NB4 (cell line): ENCODE measurements at places on chromosomes 16 and 17.
A peak's percentile ranks its signal among the peaks of the same experiment; 100 is the strongest.

- no peak for DNase-seq
These were observed 57.5 kb downstream of the CDH13 start for GRCh38 chr16:82684256-82684655.

DNA sequence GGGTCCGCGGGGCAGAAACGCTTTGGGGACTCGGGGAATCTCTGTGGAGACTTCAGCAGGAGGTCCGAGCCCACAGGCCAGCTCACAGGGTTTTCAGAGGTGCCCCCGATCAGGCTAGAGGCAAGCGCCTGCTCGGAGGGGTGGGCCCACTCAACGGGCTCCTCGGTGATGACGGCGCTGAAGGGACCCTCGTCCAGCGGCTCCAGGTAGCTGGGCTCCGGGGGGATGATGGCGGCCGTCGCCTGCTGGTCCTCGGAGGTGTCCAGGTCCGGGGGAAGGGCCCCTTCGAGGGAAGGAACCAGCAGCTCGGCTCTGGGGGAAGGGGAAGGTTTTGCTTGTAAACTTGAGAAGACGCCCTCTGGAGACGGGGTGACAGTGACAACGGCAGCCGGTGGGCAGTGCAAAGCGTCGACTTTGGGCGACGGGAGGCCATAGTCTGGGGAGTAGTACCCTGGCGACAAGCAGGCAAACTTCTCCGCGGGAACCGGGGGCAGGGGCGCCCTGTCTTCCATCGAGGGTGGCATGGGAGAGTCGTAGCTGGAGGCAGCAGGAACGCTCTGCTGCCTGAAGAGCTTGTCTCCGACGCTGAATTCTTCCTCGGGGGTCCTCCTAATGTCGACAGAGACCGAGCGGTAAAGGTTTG lies 63.2 kb downstream of the ZNF778 start:
- DNase-seq, result no peak

- no peak for DNase-seq
These were observed 62.1 kb upstream of the TEKT1 start for GRCh38 chr17:6893382-6894205.

DNA sequence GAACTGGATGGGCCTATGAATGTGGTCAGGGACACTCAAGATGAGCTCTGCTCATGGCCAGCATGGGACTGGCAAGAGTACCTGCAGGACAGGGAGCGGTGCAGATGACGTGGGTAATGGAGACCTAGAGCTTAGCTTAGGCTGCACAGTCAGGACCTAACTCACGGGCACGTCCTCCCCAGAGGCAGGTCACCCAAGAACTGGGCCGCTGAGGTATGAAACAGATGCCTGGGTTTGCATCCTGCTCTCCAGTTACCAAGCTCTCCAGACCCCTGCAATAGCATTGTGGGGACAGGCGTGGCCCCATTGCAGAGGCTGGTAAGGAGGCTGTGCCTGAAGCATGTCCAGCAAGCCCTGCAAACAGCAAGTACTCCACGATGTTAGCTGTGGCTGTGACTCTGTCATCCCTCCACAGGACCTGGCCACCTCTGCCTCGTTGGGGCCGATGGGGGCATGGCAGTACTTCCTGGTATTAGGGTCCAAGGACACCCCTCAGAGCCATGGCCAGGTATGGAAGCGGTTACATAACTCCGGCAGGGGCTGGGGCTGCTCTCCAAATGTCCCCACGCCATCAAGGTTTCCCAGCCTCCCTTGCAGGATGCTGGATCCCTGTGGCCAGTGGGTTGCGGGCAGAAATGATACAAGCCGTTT lies 37.5 kb upstream of the RBFOX3 start:
- no peak for DNase-seq

- no peak for DNase-seq
These were observed 412 bp downstream of the EPN2 start for GRCh38 chr17:19237389-19238166.

- DNase-seq, result no peak
These were observed 269.6 kb upstream of the RPL38 start for GRCh38 chr17:73933871-73934270.

DNA sequence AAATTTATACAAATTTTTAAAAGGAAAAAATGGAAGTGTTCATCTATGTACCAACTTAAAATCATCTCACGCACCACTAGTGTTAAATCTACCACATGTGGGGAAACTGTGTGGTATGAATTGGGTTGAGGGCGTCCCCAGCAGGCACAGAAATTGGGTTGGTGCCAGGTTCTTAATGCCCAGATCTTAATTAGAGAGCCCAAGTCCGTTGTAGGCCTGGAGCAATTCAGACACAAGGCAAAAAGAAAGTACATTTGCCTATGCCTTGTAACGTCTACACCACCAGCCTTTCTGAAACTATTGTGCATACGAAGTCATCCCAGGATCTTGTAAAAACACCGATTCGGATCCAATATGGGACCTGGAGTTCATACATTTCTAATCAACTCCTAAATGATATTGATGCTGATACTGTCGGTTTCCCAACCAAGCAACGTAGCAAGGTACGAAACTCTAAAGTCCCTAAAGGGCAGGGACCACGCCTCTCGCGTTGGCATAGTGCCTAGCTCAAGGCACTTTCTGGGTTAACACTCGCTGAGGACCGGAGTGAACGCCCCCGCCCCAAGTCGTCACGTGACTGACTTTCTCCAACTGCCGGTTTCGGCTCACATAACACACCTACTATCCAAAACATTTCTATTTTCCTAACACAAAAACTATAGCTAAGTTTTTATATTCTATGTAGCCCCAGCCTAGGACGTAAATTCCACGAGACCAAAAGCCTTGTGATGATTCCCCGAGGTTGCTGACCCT lies 945 bp upstream of the UQCRC2 start:
- DNase-seq, result peak; percentile 79

DNA sequence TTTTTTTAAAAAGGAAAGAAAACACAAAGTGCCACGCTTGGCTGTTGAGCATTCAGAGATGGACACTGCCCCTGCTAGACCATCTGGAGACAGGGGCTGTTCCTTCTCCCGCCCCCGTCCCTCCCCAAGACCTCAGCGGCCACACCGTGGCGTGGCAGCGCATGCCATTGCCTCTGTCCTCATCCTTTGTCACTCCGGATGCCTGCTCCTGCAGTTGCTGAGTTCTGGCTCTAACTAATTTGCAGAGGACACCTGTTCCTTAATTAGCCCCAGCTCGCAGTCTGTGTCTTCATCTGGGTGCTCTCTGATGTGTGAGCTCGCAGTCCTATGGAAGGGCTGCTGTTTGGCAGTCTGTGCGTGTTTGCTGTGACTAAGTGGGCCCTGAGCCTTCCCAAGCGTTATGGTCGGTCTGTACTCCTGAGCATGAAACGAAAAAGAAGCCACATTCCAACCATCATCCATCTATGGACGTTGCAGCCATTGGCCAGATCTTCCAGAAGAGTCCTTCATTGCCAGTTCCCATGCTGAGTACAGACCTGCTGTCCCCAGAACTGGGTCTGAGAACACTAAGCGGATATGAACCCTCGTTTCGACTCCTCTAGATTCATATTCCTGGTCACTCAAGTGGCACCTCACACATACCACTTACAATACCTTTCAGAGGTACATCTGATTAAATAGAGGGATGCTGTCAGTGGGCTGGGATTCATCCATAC lies 40.9 kb upstream of the NAT9 start:
- DNase-seq, result no peak

- DNase-seq, result no peak
These were observed 203.4 kb downstream of the GSG1L start for GRCh38 chr16:27860091-27860490.

DNA sequence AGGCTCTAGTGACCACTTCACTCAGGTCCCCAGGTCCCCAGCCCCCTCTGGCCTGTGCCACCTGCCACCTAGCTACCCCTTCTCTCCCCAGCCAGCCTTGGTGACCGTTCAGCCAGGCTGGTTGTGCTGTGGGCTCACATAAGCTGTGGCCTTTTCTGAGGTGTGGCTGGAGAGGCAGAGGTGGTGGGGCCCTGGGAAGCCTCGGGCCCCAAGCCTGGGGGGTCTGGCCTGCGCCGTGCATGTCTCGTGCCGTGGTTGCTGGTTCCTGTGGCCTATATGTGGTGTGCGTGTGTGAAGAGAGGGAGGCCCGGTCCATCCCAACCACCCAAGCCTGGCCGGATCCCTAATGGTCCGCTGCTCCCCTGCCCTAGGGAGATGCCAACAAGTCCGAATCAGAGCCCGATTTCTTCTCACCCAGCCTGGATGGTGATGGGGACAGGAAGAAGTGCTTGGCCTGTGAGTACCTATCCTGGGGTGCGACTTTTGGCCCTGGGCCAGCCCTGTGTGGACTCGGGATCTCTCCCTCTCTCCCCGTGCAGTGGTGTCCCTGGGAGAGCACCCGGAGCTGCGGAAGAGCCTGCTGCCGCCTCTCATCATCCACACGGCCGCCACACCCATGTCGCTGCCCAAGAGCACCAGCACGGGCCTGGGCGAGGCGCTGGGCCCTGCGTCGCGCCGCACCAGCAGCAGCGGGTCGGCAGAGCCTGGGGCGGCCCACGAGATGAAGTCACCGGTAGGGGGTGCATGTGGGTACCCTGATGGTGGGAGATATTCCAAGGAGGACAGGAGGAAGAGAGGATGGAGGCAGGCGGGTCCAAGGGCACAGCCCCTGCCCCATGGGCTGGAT lies 35.9 kb downstream of the CACNA1G start:
- no peak for DNase-seq

DNA sequence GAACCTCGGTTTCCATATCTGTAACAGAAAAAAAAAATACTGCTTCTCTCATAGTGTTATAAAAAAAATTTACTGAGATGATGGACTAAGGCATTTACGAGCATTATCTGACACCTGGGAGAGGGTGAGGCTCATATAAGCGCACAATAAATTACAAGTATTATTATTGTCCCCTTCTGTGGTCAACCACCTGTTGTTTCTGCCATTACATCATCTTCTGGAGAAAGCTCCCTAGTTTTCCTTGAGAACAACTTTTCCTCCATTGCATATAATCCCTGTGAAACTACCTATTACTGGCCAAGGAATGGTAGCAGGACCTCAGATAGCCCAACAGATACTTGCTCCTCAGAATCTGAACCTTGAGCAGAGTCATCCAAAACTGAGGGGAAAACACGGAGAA lies 11.7 kb upstream of the GGA2 start:
- DNase-seq, result no peak

GRCh38 chr17:81710514-81711308 lies 1.4 kb upstream of the SLC25A10 start:
- peak; percentile 94 for DNase-seq

DNA sequence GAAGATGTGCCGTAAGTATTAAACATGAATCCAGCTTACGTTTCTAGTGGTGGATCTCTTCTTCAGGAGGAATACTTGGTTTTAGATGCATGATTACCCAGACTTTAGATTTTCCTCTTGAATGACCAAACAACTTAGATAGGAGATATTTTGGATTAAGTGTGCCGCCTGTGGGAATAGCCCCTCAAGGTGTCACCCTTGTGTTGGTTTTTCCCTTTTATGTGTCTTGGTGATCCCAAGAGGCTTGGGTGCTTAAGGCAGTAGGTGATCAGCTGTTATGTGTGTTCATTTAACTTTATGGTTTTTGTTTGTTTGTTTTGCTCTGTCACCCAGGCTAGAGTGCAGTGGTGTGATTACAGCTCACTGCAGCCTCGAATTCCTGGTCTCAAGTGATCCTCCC lies 115.1 kb downstream of the PPM1E start:
- DNase-seq, result peak; percentile 17

DNA sequence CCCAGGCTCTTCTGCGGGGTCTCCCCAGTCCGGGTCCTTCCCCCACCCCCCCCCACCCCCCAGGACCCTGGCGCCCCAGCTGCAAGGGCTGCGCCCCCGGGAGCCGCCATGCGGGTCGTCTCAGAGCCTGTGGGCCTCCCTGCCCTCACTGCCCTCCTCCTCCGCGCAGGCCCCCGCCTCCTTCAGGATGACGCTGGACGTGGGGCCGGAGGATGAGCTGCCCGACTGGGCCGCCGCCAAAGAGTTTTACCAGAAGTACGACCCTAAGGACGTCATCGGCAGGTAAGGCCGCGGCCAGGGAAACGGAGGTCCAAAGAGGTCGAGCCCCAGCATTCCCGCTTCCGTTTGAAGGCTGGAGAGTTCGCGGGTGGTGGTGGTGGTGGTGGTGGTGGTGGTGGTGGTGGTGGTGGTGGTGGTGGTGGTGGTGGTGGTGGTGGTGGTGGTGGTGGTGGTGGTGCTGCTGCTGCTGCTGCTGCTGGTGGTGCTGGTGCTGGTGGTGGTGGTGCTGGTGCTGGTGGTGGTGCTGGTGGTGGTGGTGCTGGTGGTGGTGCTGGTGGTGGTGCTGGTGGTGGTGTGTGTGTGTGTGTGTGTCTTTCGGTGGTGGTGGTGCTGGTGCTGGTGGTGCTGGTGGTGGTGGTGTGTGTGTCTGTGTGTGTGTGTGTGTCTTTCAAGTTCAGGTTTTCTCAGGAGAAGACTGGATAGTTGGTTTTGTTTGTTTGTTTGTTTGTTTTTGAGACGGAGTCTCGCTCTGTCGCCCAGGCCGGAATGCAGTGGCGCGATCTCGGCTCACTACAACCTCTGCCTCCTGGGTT lies 615 bp downstream of the PHKG2 start:
- DNase-seq, result peak; percentile 53

DNA sequence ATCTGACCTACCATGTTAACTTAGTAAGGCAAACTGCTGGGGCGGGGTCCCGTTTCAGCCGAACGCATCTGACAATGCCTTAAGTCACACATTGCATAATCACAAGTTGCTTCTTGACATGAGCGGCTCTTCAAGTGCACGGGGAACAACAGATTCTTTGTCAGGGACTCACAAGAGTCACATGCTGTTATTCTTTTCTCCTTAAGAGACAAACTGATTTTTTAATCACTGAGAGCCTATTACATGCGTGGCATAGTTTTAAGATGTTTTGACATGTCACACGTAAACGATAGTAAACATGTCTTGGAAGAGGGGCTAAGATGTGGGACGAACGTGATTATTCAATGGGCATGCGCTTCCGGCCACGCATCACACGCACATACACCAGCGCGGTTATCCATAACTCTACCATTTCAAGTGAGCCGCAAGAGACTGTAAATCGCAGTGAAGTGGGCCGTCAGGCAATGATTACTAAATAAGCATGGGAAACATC lies 63.4 kb downstream of the ADCY9 start:
- DNase-seq, result peak; percentile 88

- no peak for DNase-seq
These were observed 163.8 kb downstream of the TOX3 start for GRCh38 chr16:52383119-52383518.
